ENCODE measurements at places on chromosomes 6 and 20. TPM values are rescaled to one million over a fixed set of nuclear protein-coding genes. Genes with fewer than 3 reads are reported as not detected.

The GUCA1A gene
- total RNA-seq = 0.33 TPM

The LIME1 gene
- total RNA-seq = 9.3 TPM

The PHACTR3 gene
- total RNA-seq = not detected

The JPH2 gene
- 0.50 TPM for total RNA-seq

The KIF25 gene
- total RNA-seq = not detected

The HUS1B gene
- 0.99 TPM for total RNA-seq

The EPB41L1 gene
- total RNA-seq = 28.9 TPM

The LY86 gene
- not detected for total RNA-seq

The VSX1 gene
- total RNA-seq = not detected

The SCGN gene
- not detected for total RNA-seq

Data from smooth muscle cell of trachea (primary cell).